ENCODE measurements at places on chromosomes 2 and 18.

DNA sequence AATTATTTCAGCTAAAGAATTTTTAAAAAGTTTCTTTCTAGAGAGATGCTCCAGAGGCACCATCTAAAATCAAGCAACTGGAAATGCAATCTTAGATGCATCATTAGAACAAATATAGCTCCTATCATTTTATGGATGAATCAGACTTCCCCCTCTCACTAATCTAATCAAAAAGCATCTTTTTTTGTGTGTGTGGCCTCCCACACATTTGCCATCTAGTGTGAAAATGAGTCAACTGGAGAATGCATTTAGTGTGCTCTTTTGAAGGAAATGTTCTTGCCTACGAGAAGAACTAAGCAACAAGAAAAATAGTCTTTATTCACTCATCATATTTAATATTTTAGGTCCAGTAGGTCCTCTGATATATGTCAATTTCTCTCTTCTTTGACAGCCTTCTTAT is 39.5 kb upstream of the FIGN start:
- DNase-seq: no peak

GRCh38 chr2:17208511-17208910 is 309.7 kb downstream of the RAD51AP2 start:
- DNase-seq: no peak

GRCh38 chr18:26746398-26746797 is 119.1 kb downstream of the AQP4 start:
- no peak for DNase-seq

DNA sequence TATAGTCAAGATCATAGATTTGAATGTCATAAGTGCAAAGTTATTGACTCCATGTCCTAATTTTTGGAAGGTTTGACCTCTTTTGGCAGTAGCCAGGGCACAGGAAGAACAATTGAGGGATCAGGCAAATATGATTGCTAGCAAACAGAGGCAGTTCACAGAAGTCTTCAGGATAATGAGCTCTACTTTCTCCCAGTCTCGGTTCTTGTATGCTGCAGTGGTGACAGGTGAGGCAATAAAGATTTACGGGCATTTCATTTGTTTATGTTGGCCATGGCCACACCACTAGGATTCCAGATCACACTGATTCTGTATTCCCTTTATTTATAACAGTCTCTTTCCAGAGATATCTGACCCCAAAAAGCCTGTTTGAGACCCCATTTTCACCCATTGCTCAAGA is 137.5 kb downstream of the UBR3 start:
- DNase-seq: no peak

DNA sequence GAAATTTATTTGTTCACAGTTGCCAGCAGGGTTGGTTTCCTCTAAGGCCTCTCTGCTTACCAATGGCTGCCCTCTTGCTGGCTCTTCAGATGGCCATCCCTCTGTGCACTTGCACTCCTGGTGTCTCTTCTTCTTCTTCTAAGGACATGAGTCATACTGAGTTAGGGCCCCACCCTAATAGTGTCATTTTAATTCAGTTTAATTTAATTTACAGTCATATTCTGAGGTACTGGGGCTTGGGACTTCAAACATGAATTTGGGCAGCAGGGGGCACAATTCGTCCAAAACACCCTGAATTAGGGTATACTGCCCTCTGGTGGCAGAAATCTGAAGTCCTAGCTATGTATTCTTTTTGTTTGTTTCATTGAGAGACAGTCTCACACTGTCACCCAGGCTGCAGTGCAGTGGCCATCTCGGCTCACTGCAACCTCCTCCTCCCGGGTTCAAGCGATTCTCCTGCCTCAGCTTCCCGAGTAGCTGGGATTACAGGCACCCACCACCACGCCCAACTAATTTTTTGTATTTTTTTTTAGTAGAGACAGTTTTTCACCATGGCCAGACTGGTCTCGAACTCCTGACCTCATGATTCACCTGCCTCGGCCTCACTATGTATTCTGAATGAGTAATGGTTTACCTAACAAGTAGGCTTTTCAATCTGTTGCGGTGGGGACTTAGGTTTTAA is 19.8 kb downstream of the SLC4A1AP start:
- DNase-seq: peak; percentile 76

DNA sequence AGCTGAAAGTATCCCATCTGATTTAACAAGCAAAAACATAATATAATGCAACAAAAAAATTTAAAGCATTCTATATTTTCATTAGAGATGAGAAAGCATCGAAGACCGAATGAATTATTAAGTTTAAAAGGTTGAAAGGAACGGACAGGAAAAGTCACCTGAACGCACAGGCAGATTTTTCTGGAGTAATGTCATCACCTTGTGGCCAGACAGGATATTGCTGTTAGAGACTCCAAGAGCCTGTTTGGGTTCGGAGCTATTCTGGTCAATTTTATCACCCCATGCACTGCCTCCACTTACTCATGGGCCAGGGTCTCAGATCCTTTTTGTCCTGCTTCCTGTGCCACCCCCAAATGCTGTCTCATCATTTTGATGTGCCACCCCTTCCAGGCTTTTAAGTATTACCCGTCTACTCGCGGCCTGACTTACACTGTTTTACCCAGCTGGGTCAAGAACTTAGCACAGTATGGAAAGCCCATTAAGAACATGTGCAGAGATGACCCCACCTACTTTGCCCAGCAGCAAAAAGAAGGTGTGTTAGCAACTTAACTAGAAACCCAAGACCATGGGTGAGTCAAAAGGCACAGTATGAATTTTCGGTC is 27.3 kb downstream of the GKN2 start:
- no peak for DNase-seq

DNA sequence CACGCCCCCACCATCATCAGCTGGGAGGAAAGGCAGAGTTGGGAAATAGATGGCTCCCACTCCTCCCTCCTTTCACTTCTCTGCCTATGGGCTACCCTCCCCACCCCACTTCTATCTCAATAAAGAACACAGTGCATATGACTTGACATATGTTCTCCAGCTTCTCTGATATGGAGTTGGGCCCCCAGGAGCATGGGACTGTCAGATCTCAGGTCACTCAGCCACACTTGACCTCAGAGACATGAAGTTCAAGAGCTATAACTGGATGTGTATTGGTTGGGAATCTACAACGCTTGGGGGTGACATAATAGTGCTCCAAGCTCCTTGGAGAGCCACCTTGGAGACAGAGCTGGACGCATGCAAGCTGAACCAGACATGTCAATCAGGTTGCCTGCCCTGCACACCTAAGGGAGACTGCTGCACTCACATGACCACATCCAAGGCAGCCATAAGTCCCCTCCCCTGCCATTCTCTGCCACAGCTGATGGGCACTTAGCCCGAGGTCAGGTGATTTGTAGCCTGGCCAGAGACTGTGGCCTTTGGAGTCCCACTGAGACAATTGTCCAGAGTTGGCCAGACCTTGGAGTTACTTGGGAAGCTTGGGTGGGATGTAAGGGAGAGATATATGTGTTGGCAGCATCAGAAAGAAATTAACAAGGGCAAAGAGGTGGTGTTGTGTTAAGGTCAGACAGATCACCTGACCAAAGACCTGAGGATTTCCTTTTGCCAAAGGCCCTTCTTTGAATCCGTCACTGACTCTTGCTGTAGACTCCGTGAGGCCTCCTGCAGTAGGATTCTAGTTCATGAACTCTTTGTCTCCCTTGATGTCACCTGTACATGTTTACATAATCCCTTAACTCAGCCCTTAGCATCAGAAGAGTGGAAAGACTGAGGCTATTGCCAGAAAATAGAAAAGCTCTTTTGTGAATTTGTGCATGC is 3.7 kb downstream of the INHA start:
- DNase-seq: no peak

DNA sequence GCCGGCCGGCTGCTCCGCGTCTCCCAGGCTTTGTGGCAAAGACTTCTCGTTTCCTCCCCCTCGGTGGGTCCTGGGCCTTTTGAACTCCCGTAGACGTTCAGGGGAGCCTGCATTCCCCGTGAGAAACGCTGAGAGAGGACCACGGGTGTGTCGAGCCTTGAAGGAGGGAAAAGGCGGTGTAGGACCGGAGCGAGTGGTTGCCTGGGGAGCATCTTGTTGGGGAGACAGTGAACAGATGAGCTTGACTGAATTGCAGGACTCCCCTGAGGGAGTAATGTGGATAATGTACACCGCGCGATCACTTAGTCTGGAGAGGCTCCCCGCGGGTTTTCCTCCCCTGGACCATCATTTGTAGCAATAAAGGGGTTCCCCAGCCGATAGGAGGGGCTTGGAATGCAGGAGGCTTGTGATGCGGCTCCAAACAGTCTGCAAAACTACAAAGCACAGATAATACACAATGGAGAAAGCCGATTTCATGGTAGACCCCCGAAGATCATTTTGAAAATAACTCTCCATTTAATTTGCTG is 769 bp downstream of the ALMS1 start:
- DNase-seq: no peak

GRCh38 chr2:66189553-66189952 is 245.4 kb upstream of the MEIS1 start:
- no peak for DNase-seq

DNA sequence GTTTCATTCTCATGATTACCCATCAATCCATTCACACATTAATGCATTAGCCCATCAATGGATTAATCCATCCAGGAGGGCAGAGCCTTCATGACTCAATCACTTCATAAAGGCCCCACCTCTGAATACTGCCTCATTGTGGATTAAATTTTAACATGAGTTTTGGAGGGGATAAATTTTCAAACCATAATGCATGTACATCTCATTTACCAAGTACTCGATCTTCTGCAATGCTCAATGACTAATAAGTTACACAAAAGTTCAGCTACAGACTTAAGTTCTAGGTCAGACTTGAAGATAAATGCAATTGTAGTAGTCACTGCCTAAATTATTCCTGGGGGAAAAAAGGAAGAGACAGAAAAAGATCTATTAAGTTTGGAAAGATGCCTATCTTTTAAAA is 120.0 kb upstream of the OSR1 start:
- no peak for DNase-seq
